ENCODE measurements at places on chromosomes 11 and 22. TPM values are rescaled to one million over a fixed set of nuclear protein-coding genes. Genes with fewer than 3 reads are reported as not detected.

NOX4 gene
- total RNA-seq = not detected

NRIP3 gene
- 1.1 TPM for total RNA-seq

CLDN5 gene
- total RNA-seq = not detected

REXO2 gene
- 92.0 TPM for total RNA-seq

APOBEC3G gene
- 0.08 TPM for total RNA-seq

OR5D16 gene
- total RNA-seq = not detected
